Fibroblast of villous mesenchyme (primary cell): ENCODE measurements at places on chromosomes 3 and 15. TPM values are rescaled to one million over a fixed set of nuclear protein-coding genes. Genes with fewer than 3 reads are reported as not detected.

The LEKR1 gene
- total RNA-seq = 0.86 and 0.97 TPM in 2 replicates

The SPINK8 gene
- not detected in 2 replicates for total RNA-seq

The COL6A5 gene
- total RNA-seq = under 0.01 TPM in 2 replicates

The CATSPER2 gene
- 0.32 and 0.86 TPM in 2 replicates for total RNA-seq

The KLF15 gene
- total RNA-seq = 0.32 and 0.43 TPM in 2 replicates

The SLC22A14 gene
- 0.32 and 0.86 TPM in 2 replicates for total RNA-seq

The ABI3BP gene
- 4.2 and 7.8 TPM in 2 replicates for total RNA-seq

The LSMEM2 gene
- total RNA-seq = not detected in 2 replicates

The TICRR gene
- total RNA-seq = 5.2 TPM in 2 replicates

The CFAP44 gene
- total RNA-seq = 1.9 and 2.6 TPM in 2 replicates

The IMPG2 gene
- total RNA-seq = 0.32 and 0.43 TPM in 2 replicates

The GOLGA8S gene
- under 0.01 TPM in 2 replicates for total RNA-seq

The VWA5B2 gene
- not detected in 2 replicates for total RNA-seq

The AP3S2 gene
- total RNA-seq = 49.6 and 73.0 TPM in 2 replicates

The CLDN18 gene
- total RNA-seq = not detected in 2 replicates

The TMEM212 gene
- total RNA-seq = not detected in 2 replicates

The NTRK3 gene
- total RNA-seq = 0.32 TPM in 1 of 2 replicates, not detected in the other

The ANKRD63 gene
- total RNA-seq = not detected in 2 replicates

The OSBPL10 gene
- total RNA-seq = 7.3 and 16.8 TPM in 2 replicates

The LRRC49 gene
- total RNA-seq = 10.3 and 14.2 TPM in 2 replicates

The KCNAB1 gene
- total RNA-seq = 0.64 TPM in 1 of 2 replicates, not detected in the other

The FANCD2OS gene
- total RNA-seq = not detected in 2 replicates

The GPR160 gene
- under 0.01 and 0.43 TPM in 2 replicates for total RNA-seq

The TRAT1 gene
- not detected in 2 replicates for total RNA-seq

The MYO5C gene
- under 0.01 TPM in 1 of 2 replicates, not detected in the other for total RNA-seq

The EXD1 gene
- total RNA-seq = under 0.01 TPM in 1 of 2 replicates, not detected in the other

The PCSK6 gene
- 7.7 and 10.4 TPM in 2 replicates for total RNA-seq
